ENCODE measurements at places on chromosomes 5 and 9. TPM values are rescaled to one million over a fixed set of nuclear protein-coding genes. Genes with fewer than 3 reads are reported as not detected.

The TLE4 gene
- 31.4 TPM for total RNA-seq

The FOXI1 gene
- total RNA-seq: not detected

DNA sequence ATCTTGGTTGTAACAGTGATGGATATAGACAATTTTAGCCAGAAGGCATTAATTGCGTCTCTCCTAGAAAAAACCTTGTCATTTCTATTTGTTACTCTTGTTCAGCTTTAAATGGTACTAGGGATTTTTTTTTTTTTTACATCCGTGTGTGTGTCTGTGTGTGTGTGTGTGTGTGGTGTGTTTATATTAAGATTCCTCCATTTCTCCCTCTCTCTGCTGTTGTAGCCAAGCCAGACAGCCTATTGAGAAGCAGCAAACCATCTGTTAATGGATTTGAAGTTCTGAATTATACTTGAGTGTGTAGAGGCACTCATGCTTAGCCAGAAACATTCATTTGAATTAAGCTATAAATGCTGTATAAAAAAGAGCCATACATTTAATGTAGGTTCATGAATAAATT lies 72.3 kb downstream of the SLF1 start:
- no peaks in the 10 kb centered on the region for H3K36me3 ChIP-seq
- H3K27me3 ChIP-seq: no peaks in the 10 kb centered on the region
- no peak overlapping the region for H3K27ac ChIP-seq
- no peak overlapping the region for H3K4me3 ChIP-seq

The LCN1 gene
- total RNA-seq: not detected

GRCh38 chr5:125093776-125094175 lies 347.3 kb upstream of the ZNF608 start:
- peak; percentile 90 for DNase-seq
- H3K27ac ChIP-seq: peak overlapping the region; percentile 83
- no peak overlapping the region for H3K4me3 ChIP-seq
- no peaks in the 10 kb centered on the region for H3K36me3 ChIP-seq
- peaks cover 12% of the 10 kb centered on the region for H3K4me1 ChIP-seq

- H3K27me3 ChIP-seq: no peaks in the 10 kb centered on the region
- H3K27ac ChIP-seq: no peak overlapping the region
- H3K4me1 ChIP-seq: no peaks in the 10 kb centered on the region
- no peaks in the 10 kb centered on the region for H3K36me3 ChIP-seq
Measured at GRCh38 chr5:3954199-3954598, 358.6 kb downstream of the IRX1 start.

GRCh38 chr5:118894709-118895108 lies 93.6 kb downstream of the DTWD2 start:
- H3K27me3 ChIP-seq: no peaks in the 10 kb centered on the region
- no peak overlapping the region for H3K27ac ChIP-seq
- H3K4me1 ChIP-seq: no peaks in the 10 kb centered on the region
- no peak for DNase-seq

- H3K27ac ChIP-seq: no peak overlapping the region
- DNase-seq: no peak
- no peaks in the 10 kb centered on the region for H3K27me3 ChIP-seq
- no peaks in the 10 kb centered on the region for H3K36me3 ChIP-seq
- no peaks in the 10 kb centered on the region for H3K4me1 ChIP-seq
Measured at GRCh38 chr5:18202164-18202563, 567.9 kb downstream of the TAF11L14 start.

The DNAJC18 gene
- total RNA-seq: 52.6 TPM

GRCh38 chr9:98850851-98851729 lies 43.6 kb downstream of the GALNT12 start:
- no peak for DNase-seq
- no peak overlapping the region for H3K27ac ChIP-seq
- H3K4me1 ChIP-seq: no peaks in the 10 kb centered on the region

DNA sequence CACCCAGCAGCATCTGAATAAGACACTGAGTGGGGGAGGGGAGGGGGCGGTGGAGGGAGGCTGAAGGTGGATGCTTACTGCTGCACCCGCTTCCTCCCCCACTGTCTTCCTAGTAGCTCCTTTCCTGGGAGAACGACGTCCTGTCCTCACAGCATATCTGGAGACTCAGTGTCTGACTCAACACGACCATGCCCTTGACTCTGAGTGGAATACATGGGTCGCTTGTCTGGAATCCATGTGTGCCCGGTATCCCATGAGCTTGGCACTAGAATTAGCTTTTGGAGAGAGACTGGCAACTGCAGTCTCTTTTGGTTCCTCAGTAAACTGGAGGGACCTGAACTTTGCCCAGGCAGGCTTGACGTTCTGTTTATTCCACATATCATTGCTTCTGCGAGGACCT lies 125.4 kb upstream of the FAM120A start:
- no peak overlapping the region for H3K27ac ChIP-seq
- H3K4me1 ChIP-seq: no peaks in the 10 kb centered on the region
- H3K4me3 ChIP-seq: no peak overlapping the region
- no peak for DNase-seq
- H3K36me3 ChIP-seq: no peaks in the 10 kb centered on the region

GRCh38 chr9:113465599-113466140 lies 2.1 kb downstream of the RGS3 start:
- no peak overlapping the region for H3K27ac ChIP-seq
- H3K36me3 ChIP-seq: no peaks in the 10 kb centered on the region
- no peaks in the 10 kb centered on the region for H3K27me3 ChIP-seq
- no peak for DNase-seq
- H3K4me1 ChIP-seq: no peaks in the 10 kb centered on the region

The PRSS3 gene
- 10.7 TPM for total RNA-seq

- H3K27ac ChIP-seq: peak overlapping the region; percentile 71
- H3K4me3 ChIP-seq: no peak overlapping the region
- peaks cover 27% of the 10 kb centered on the region for H3K4me1 ChIP-seq
- H3K27me3 ChIP-seq: no peaks in the 10 kb centered on the region
- H3K36me3 ChIP-seq: no peaks in the 10 kb centered on the region
Measured at GRCh38 chr9:137317021-137317717, 15.1 kb upstream of the NRARP start.

DNA sequence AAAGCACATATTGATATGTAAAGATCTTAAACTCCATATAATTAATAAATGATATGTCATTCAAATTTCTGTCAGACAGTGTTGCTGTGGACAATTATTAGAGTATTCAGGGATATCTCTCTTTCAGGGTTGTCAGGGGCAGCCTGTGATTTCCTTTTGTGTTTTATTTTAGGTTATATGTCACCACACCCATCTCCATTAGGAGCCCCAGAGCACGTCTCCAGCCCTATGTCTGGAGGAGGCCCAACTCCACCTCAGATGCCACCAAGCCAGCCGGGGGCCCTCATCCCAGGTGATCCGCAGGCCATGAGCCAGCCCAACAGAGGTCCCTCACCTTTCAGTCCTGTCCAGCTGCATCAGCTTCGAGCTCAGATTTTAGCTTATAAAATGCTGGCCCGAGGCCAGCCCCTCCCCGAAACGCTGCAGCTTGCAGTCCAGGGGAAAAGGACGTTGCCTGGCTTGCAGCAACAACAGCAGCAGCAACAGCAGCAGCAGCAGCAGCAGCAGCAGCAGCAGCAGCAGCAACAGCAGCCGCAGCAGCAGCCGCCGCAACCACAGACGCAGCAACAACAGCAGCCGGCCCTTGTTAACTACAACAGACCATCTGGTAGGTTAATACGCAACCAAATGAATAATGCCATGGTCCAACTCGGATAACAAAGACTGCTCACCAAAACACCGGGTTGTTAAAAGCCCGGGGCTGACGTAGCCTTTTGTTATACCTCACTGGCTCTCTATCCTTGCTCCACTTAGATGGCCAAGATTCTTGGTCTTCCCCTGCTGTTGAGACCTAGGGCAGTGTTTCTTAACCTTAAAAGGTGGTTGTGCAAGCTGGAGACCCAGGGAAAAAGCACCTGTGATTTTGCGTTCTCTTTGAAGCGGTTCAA lies 24.4 kb downstream of the SMARCA2 start:
- H3K27me3 ChIP-seq: no peaks in the 10 kb centered on the region
- no peak overlapping the region for H3K4me3 ChIP-seq
- peaks cover 10% of the 10 kb centered on the region for H3K4me1 ChIP-seq

The TTC33 gene
- total RNA-seq: 14.2 TPM

The SSNA1 gene
- total RNA-seq: 89.0 TPM

GRCh38 chr9:31824860-31825259 lies 559.6 kb upstream of the ACO1 start:
- DNase-seq: no peak
- no peaks in the 10 kb centered on the region for H3K36me3 ChIP-seq
- no peaks in the 10 kb centered on the region for H3K4me1 ChIP-seq
- no peaks in the 10 kb centered on the region for H3K27me3 ChIP-seq
- no peak overlapping the region for H3K27ac ChIP-seq

- no peaks in the 10 kb centered on the region for H3K4me1 ChIP-seq
- no peak for DNase-seq
- no peaks in the 10 kb centered on the region for H3K27me3 ChIP-seq
- no peak overlapping the region for H3K27ac ChIP-seq
- H3K36me3 ChIP-seq: no peaks in the 10 kb centered on the region
Measured at GRCh38 chr5:2280318-2280717, 397.6 kb upstream of the IRX4 start.

DNA sequence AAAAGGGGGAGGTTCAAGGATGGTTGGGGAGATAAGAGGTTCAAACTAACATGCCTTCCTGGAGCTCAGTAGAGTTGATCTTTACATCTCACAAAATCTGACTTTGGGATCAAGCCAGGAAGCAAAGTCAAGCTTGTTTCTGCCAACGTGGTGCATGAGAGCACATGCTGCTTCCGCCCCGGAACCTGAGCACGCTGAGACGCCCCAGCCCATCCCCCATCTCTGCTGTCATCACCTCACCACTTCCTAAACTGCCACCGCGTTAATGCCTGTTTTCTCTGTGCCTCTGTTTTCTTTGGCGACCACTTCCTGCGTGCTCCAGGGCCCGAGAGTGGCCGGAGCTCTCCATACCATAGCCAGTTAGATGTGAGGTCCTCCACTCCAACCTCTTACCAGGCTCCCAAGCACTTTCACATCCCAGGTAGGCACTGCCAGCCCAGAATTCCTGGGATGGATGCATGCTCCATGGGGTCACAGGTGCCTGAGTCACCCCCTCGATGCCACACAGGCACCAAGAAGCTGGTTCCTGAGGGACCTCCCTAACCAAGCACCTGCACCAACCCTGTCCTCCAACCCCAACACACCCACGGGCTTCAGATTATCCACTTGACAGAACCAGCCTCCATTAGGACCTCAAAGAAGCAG lies 31.2 kb upstream of the AFAP1L1 start:
- peaks cover 9% of the 10 kb centered on the region for H3K4me1 ChIP-seq
- no peaks in the 10 kb centered on the region for H3K27me3 ChIP-seq
- peaks cover 2% of the 10 kb centered on the region for H3K36me3 ChIP-seq
- H3K27ac ChIP-seq: no peak overlapping the region
- H3K4me3 ChIP-seq: no peak overlapping the region

The IFNA21 gene
- not detected for total RNA-seq

- no peak overlapping the region for H3K27ac ChIP-seq
- H3K36me3 ChIP-seq: no peaks in the 10 kb centered on the region
- H3K4me1 ChIP-seq: no peaks in the 10 kb centered on the region
- DNase-seq: peak; percentile 32
- no peak overlapping the region for H3K4me3 ChIP-seq
Measured at GRCh38 chr5:64900618-64901017, 131.9 kb downstream of the CWC27 start.

The CDC14B gene
- 0.74 TPM for total RNA-seq

The PCDHB9 gene
- total RNA-seq: 0.16 TPM

Measured in endothelial cell of umbilical vein (primary cell).